Mesothelial cell of epicardium (in vitro differentiated cells): ENCODE measurements at places on chromosomes 4 and X. TPM values are rescaled to one million over a fixed set of nuclear protein-coding genes. Genes with fewer than 3 reads are reported as not detected.
A peak's percentile ranks its signal among the peaks of the same experiment; 100 is the strongest.

DNA sequence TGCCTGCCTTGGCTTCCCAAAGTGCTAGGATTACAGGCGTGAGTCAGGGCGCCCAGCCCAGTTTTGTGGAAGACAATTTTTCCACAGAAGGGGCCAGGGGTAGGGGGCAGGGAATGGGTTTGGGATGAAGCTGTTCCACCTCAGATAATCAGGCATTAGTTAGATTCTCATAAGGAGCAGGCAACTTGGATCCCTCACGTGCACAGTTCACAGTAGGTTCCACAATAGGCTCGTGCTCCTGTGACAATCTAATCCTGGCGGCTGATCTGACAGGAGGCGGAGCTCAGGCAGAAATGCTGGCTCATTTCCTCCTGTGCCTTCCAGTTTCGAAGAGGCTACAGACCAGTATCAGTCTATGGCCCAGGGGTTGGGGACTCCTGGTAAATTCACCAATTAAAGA, 491.6 kb upstream of the AADAT start:
- no peaks in the 10 kb centered on the region for H3K27me3 ChIP-seq
- H3K4me3 ChIP-seq = no peak overlapping the region
- DNase-seq = no peak
- peaks cover 6% of the 10 kb centered on the region for H3K36me3 ChIP-seq
- no peak overlapping the region for H3K27ac ChIP-seq

DNA sequence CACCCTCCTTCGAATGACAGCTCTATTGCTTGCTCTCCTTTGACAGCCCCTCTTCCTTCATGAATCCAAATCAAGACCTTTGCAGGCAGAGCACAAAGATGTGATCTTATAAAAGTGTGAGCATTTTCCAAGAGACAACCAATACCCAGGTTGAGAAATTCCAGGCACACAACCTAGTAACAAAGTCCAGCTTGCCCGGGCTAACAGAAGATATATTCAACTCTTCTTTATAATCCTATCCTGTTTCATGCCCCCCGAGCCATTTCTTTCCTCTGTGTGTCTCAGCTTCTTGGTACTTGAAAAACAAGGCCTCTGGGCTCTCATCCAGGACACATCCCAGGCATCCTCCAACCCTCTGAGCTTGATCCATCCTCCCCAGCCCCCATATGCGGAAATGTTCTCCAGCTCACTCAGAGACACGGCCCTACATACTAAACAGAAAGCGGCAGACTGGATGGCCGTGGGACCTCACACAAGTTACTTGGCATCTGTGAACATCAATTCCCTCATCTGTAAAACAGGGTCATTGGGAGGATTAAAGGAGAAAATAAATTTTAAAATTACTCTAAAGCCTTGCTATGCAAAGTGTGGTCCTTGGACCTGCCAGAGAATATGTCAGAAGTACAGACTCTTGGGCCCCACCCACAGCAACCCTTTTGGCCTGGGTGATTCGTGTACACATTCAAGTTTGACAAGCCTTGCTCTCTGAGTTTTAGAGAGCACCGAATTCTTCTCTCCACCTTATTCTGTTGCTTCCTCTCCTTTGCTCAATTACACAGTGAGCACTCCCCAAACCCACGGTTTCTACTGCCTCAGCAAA, 627.0 kb downstream of the BCOR start:
- no peak for DNase-seq
- H3K27ac ChIP-seq = peak overlapping the region; percentile 38
- peaks cover 13% of the 10 kb centered on the region for H3K4me1 ChIP-seq
- no peak overlapping the region for H3K4me3 ChIP-seq

- no peaks in the 10 kb centered on the region for H3K36me3 ChIP-seq
- H3K27me3 ChIP-seq = no peaks in the 10 kb centered on the region
- DNase-seq = no peak
- peak overlapping the region; percentile 68 for H3K27ac ChIP-seq
These were observed 4.4 kb downstream of the MSMO1 start for GRCh38 chr4:165331823-165332222.

GRCh38 chr4:5751666-5752375, 40.8 kb downstream of the EVC start:
- H3K27ac ChIP-seq = no peak overlapping the region
- peaks cover 34% of the 10 kb centered on the region for H3K36me3 ChIP-seq
- no peaks in the 10 kb centered on the region for H3K4me1 ChIP-seq
- H3K4me3 ChIP-seq = no peak overlapping the region
- no peaks in the 10 kb centered on the region for H3K27me3 ChIP-seq
- no peak for DNase-seq

- H3K4me3 ChIP-seq = no peak overlapping the region
- H3K27ac ChIP-seq = no peak overlapping the region
- no peak for DNase-seq
- peaks cover 1% of the 10 kb centered on the region for H3K36me3 ChIP-seq
- H3K27me3 ChIP-seq = peaks cover 3% of the 10 kb centered on the region
These were observed 37.6 kb downstream of the KIT start for GRCh38 chr4:54695337-54695736.

DNA sequence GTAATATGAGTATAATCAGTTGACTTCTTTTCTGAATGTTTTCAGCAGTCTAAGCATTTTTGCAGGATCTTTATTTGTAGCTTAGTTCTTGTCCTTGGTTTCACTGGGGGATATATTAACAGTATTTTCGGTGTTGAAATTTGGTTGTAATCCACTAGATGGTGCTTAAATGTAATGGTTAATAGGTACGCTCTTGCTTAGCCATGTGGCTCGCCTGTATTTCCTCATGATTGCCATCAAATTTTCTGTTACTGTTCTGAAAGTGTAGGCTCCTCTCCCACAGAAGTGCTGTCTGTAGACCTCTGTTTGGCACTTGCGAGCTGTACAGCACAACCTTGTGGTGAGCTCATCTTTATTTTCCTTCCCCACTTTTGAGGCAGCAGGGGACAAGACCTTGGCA, 3.9 kb upstream of the FAAH2 start:
- H3K36me3 ChIP-seq = peaks cover 2% of the 10 kb centered on the region
- no peak for DNase-seq

DNA sequence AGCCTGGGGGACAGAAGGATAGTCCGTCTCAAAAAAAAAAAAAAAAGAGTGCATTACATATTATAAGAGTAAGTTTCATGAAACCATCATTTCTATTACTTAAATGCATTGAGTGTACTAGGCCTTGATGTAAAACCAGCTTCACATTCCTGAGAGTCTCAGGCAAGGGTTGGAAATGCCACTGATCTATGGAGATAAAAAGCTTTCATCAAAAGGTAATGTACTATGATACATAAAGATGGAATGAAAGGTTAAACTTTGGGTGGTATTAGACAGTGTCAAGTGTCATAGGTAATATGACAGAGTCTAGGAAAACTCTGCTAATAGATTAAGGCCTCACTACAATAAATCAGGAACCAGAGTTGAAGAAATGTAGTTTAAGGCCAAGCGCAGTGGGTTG, 7.4 kb downstream of the CFAP97 start:
- no peaks in the 10 kb centered on the region for H3K27me3 ChIP-seq
- H3K4me1 ChIP-seq = peaks cover 6% of the 10 kb centered on the region
- H3K4me3 ChIP-seq = no peak overlapping the region

- H3K4me1 ChIP-seq = no peaks in the 10 kb centered on the region
- no peaks in the 10 kb centered on the region for H3K36me3 ChIP-seq
- no peak overlapping the region for H3K4me3 ChIP-seq
- H3K27me3 ChIP-seq = peaks cover 19% of the 10 kb centered on the region
These were observed 22.9 kb upstream of the SGMS2 start for GRCh38 chr4:107801766-107802211.

PAGE5 gene
- total RNA-seq = not detected in 3 replicates
